ENCODE measurements at places on chromosomes 1 and 21. TPM values are rescaled to one million over a fixed set of nuclear protein-coding genes. Genes with fewer than 3 reads are reported as not detected.
A peak's percentile ranks its signal among the peaks of the same experiment; 100 is the strongest.

ACBD6 gene
- total RNA-seq, result 53.3 TPM

F5 gene
- 0.74 TPM for total RNA-seq

NFASC gene
- 11.2 TPM for total RNA-seq

ARHGAP29 gene
- total RNA-seq, result 43.5 TPM

DLGAP3 gene
- total RNA-seq, result 0.17 TPM

OLFM3 gene
- 8.1 TPM for total RNA-seq

RSPH1 gene
- 46.9 TPM for total RNA-seq

APCS gene
- not detected for total RNA-seq

TCEA3 gene
- 33.3 TPM for total RNA-seq

GRCh38 chr21:25234857-25235801 lies 372.2 kb downstream of the MRPL39 start:
- H3K4me1 ChIP-seq, result no peaks in the 10 kb centered on the region
- H3K36me3 ChIP-seq, result no peaks in the 10 kb centered on the region
- H3K27ac ChIP-seq, result no peak overlapping the region

DNA sequence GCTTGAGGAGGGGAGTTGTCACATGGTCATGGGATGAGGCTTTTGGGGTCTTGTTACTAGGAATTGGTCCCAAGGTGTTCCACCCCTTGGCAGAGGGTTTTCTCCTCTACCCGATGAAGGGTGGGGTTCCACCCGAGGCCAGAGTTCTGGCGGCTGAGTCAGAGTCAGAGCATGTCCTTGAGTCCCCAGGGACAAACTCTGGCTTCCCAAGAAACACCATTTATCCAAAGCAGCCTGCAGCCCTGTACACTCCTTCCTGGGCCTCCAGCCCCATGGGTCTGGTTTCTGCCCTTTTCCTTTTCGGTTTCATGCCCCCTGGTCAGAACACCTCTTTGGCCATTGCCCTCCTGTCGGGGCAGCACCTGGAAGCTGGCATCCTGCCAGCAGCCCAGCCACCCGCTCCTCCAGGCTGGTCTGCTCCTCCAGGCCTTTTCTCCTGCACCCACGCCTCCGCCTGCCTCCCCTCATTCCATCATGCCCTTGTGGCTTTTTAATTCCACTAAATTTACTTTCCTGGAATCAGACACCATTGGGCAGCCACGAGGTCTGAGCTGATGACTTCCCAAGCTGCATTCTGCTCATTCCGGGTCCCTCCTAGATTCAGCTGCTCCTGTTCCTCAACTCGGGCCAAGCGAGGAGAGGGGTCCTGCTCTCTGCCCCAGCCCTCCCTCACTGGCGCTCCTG lies 301.7 kb upstream of the VAMP3 start:
- no peak overlapping the region for H3K27ac ChIP-seq
- no peak for DNase-seq
- H3K36me3 ChIP-seq, result no peaks in the 10 kb centered on the region
- H3K4me3 ChIP-seq, result no peak overlapping the region
- peaks cover 19% of the 10 kb centered on the region for H3K4me1 ChIP-seq

GRCh38 chr1:208985231-208985630 lies 598.3 kb upstream of the CAMK1G start:
- H3K4me1 ChIP-seq, result no peaks in the 10 kb centered on the region
- no peaks in the 10 kb centered on the region for H3K27me3 ChIP-seq
- H3K36me3 ChIP-seq, result no peaks in the 10 kb centered on the region
- DNase-seq, result no peak
- H3K4me3 ChIP-seq, result no peak overlapping the region

DNA sequence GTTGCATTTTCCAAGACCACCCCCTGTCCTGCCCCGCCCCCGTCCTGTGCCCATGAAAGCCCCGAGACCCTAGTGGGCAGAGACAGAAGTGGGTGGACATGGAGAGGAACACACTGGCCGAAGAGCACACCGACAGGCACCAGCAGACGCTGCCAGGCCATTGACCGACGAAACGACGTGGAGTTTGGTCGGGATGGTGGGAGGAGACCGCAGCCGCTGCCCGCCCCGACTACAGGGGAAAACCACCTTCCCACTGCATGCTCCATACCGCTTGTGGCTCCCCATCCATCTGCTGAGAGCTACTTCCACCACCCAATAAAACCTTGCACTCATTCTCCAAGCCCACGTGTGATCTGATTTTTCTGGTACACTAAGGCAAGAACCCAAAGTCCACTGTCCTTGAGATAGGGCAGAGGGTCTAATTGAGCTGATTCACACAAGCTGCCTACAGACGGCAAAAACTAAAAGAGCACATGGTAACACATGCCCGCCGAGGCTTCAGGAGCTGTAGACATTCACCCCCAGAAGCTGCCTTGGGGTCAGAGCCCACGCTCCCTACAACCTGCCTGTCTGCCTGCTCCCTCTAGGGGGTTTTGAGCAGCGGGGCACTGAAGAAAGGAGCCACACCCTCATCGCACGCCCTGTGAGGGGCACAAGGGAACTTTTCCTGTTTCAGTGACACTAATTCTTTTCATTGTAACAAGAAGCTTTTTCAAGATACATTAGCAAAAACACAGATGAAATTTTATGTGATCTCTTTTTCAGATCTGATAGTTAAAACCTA lies 81.2 kb upstream of the RAB3GAP2 start:
- H3K27me3 ChIP-seq, result no peaks in the 10 kb centered on the region
- H3K4me3 ChIP-seq, result no peak overlapping the region
- no peaks in the 10 kb centered on the region for H3K36me3 ChIP-seq
- H3K4me1 ChIP-seq, result no peaks in the 10 kb centered on the region
- no peak overlapping the region for H3K27ac ChIP-seq

DNA sequence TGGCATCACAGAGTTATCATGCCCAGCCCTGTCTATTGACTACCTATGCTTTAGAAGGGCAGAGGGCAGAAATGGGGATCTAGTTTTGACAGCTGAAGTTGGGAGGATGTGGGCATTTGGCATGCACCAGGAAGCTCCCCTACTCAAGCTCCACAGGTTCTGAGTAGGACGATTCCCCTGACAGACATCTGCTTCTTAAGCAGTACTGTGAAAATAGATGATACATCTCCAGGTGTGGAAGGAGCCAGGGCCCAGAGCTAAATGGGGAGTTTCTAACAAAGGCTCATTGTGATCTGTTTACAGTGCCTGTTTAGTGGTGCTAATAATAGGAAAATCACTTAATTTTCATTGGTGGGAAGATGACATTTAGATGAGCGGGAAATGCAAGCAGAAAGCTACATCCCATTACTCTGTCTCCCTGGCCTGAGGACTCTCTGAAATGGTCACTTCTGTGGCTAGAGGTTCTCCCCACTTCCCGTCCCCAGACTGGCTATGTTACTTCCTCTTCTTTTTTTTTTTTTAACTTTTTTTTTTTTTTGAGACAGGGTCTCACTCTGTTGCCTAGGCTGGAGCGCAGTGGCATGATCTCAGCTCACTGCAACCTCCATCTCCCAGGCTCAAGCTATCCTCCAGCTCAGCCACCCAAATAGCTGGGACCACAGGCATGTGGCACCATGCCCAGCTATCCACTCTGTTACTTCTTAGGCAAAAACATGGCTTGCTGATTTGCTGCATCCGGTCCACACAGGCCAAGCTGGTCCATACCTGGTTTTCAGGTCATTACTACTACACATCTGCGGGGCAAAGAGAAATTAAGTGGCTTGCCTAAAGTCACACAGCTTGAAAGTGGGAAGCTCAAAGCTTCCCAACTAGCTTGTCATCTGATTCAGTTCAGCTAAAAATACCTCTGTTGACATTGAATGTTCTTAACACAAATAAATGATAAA lies 23.2 kb upstream of the CNIH3 start:
- no peak overlapping the region for H3K27ac ChIP-seq
- no peaks in the 10 kb centered on the region for H3K4me1 ChIP-seq
- H3K36me3 ChIP-seq, result no peaks in the 10 kb centered on the region
- H3K27me3 ChIP-seq, result no peaks in the 10 kb centered on the region
- H3K4me3 ChIP-seq, result no peak overlapping the region
- DNase-seq, result peak; percentile 45

DNA sequence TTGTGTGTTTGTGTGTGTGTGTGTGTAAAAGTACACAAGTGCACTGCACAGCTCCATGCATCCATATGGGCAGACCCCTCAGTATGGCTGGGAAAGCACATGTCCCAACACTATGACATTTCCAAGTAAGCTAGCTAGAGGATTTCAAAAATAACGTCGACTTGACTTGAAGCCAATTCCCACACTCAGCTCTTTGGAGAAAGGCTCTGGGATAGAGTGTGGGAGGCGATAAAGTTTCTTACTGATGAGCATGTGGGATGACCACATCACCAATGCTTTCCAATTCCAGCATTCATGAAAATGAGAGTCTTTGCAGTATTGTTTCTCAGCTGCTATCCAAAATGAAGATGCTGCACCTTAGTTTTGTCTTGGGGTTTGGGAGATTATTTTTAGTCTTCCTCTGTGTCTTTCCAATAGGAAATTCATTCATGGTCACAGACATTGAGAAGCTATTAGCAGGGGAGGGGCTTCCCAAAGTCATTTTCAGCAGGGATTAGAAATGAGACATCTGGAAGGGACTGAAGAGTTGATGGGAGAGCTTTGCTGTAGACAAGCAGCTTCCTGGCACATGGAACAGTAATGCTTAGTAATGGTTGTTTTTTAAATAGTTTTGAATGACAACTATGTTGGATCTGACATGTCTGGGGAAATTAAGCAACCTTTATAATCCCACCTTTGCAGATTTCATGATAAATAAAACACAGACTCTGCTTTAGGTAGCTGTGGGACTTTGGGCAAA lies 143.5 kb downstream of the ASTN1 start:
- H3K27me3 ChIP-seq, result no peaks in the 10 kb centered on the region
- H3K4me3 ChIP-seq, result no peak overlapping the region
- no peak overlapping the region for H3K27ac ChIP-seq
- no peaks in the 10 kb centered on the region for H3K4me1 ChIP-seq
- H3K36me3 ChIP-seq, result no peaks in the 10 kb centered on the region

DNA sequence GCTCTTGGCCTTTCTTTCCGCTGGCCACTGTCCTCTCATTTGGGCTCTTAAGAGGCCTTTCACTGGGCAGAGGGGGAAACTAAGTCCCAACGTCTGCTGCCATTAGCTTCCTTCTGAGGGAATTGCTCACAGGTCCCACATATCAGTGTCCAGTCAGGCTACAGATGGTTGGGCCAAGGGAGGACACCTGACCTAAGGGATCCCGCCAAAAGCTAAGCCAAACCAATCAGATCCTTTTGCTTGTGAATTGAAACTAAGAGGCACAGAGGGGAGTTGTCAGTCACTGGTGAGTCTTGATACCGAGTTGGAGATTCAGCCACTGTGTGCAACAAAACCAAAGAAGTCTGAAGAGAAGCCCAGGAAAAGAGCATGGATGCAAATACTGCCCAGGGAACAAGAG lies 5.7 kb upstream of the NT5C1A start:
- H3K4me3 ChIP-seq, result no peak overlapping the region
- no peak overlapping the region for H3K27ac ChIP-seq
- H3K36me3 ChIP-seq, result no peaks in the 10 kb centered on the region
- H3K4me1 ChIP-seq, result no peaks in the 10 kb centered on the region

GRCh38 chr1:230459465-230459864 lies 33.3 kb upstream of the PGBD5 start:
- H3K36me3 ChIP-seq, result no peaks in the 10 kb centered on the region
- no peaks in the 10 kb centered on the region for H3K27me3 ChIP-seq
- H3K4me1 ChIP-seq, result no peaks in the 10 kb centered on the region
- DNase-seq, result peak; percentile 39
- no peak overlapping the region for H3K27ac ChIP-seq

- no peak for DNase-seq
- no peaks in the 10 kb centered on the region for H3K36me3 ChIP-seq
- H3K27ac ChIP-seq, result no peak overlapping the region
- no peaks in the 10 kb centered on the region for H3K27me3 ChIP-seq
Observed at GRCh38 chr1:201229095-201229494, 38.5 kb downstream of the IGFN1 start.

- DNase-seq, result peak; percentile 57
- H3K4me3 ChIP-seq, result no peak overlapping the region
- H3K36me3 ChIP-seq, result no peaks in the 10 kb centered on the region
- H3K27ac ChIP-seq, result peak overlapping the region; percentile 36
- H3K4me1 ChIP-seq, result peaks cover 11% of the 10 kb centered on the region
Observed at GRCh38 chr1:203322500-203323179, 17.3 kb downstream of the BTG2 start.

DNA sequence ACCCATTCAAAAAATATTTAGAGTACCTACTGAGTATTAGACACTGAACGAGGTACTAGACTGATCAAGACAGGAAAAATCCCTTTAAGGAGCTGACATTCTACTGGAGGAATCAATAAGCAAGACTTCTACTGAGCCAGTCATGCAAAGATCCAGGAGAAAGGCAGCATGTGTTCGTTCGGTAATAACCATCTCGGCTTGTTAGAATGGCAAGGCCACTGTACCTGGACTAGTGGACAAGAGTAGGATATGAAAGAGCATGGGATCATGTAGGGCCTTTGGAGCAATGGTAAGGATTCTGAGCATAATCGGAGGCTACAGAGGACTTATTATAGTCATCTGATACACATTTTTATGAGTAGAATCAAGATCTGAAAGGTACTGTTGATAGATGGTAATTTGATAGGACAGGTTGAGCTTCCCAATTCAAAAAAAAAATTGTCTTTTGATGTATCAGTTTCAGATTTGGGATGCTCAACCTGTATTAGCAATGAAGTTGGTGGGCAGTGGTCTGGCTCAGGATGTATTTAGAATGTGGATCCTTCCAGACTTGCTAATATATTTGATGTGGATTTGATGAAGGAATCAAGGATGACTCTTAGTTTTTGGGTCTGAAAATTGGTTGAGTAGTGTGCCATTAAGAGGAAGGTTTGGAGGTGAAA lies 2.3 kb downstream of the COX20 start:
- H3K27ac ChIP-seq, result peak overlapping the region; percentile 15
- no peak overlapping the region for H3K4me3 ChIP-seq
- peaks cover 3% of the 10 kb centered on the region for H3K36me3 ChIP-seq
- no peaks in the 10 kb centered on the region for H3K27me3 ChIP-seq
- no peak for DNase-seq

- no peaks in the 10 kb centered on the region for H3K4me1 ChIP-seq
- H3K4me3 ChIP-seq, result no peak overlapping the region
- no peak overlapping the region for H3K27ac ChIP-seq
- no peaks in the 10 kb centered on the region for H3K36me3 ChIP-seq
- peak; percentile 6 for DNase-seq
Observed at GRCh38 chr1:240888039-240888786, 276.3 kb upstream of the GREM2 start.

DNA sequence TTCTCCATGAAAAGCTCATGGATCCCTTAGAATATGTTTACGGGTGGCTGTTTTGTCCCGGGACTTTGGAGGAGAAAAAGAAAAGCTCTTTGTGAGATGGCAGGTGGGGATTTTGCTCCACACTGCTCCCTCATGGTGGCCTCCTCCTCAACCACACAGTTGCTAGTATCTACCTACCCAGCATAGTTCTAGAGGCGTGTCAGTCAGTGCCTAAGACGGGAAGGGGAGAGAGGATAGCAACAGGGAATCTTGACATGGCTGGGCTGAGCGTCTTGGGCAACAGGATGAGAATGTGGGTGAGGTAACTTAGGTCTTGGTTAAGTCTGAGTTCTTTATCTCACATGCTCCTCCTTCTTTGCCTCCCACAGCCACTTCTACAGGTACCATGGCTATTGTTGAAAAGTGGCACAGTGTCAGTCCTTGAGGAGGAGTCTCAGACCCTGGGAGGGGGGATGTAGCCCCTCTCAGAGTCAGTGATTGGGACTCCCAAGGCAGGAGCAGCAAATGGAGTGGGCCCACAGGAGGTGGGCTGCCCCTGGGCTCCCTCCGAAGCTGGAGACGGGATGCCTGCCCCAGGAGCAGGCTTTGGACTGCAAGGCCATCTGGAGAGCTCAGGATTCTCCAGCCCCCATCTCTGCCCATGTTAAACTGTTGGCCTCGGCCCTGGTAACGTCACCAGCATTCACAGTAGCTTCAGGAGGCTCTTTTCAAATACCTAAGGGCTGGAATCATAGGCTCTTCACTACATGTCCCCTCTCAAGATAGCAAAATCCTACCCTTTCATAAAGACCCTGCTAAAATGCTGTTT lies 75.4 kb downstream of the TENT5C start:
- H3K4me1 ChIP-seq, result peaks cover 6% of the 10 kb centered on the region
- H3K27ac ChIP-seq, result no peak overlapping the region
- no peak for DNase-seq
- no peak overlapping the region for H3K4me3 ChIP-seq
- H3K27me3 ChIP-seq, result no peaks in the 10 kb centered on the region
- no peaks in the 10 kb centered on the region for H3K36me3 ChIP-seq
